HAP-1 (cell line): ENCODE measurements at places on chromosomes 4 and X.

- no peak for DNase-seq
Measured at GRCh38 chrX:103806862-103807474, 25.1 kb downstream of the RAB9B start.

DNA sequence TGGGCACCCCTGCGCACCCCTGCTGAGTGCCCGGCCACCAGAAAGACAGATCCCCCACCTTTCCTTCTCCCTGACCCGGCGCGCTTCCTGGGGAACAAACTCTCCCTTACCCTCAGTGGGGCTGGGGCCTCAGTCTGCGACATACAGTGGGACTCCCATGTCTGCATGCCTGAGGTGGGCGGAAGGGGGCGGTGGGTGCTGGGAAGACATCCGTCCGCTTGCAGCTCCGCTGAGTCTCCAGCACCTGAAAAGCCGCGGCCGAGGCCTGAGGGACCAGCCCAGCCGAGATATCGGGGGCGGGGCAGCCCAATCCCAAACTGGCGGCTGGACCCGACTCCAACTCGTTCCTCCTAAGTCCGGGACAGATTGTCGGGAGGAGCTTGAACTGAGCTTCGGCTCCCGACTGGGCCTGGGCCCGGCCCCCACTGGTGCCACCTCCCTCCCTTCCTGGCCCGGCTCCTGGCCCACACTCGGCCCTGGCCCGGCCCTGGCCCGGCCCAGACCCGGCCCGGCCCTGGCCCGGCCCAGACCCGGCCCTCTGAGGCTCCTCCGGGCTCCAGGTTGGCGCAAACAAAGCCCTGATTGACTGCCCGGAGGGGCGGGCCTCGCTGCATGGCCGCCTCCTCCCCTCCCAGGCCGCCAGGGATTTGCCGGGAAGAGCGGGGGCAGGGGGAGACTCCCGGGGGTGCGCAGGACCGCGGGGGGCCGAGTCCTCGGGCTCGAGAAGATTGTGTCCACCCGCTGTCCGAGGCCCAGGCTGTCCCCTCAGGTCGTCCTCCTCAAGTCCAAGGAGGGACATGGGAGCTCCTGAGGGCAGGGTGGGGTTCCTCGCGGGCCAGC lies 877 bp upstream of the SLC16A2 start:
- no peak for DNase-seq

- no peak for DNase-seq
Measured at GRCh38 chrX:47194194-47194787, 662 bp downstream of the UBA1 start.

- no peak for DNase-seq
Measured at GRCh38 chrX:98405376-98405775, 1521.7 kb downstream of the RPA4 start.

DNA sequence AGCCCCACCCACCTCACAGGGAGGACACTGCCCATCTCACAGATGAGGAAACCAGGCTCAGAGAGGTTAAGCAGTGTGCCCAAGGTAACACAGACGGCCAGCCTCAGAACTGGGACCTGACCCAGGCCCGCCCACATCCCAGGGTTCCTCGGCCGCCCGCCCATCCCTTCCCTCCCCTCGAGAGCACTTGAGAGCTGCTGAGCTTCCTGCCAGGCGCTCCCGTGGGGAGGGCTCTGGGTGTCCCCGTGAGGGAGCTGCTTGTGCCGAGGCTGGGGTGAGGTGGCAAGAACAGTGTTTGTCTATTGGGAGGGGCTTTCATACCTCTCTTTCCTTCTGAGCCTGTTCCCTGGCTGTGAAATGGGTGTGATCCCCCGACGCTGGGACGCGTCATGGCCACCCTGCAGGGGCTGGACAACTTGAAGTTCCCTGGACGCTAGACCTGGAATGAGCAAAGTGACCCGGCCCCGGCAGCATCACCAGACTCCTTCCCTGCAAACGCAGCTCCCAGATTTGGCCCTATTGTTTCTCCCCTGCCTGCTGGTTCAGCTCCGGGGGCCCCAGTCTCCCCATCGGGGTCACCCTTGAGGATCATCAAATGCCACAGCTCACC lies 204.9 kb downstream of the AFAP1 start:
- no peak for DNase-seq

GRCh38 chrX:10121787-10122186 lies 35.0 kb upstream of the CLCN4 start:
- DNase-seq = no peak

- DNase-seq = no peak
Measured at GRCh38 chrX:53133400-53133799, 39.5 kb downstream of the KANTR start.
